ENCODE measurements at places on chromosomes 11 and 22.

DNA sequence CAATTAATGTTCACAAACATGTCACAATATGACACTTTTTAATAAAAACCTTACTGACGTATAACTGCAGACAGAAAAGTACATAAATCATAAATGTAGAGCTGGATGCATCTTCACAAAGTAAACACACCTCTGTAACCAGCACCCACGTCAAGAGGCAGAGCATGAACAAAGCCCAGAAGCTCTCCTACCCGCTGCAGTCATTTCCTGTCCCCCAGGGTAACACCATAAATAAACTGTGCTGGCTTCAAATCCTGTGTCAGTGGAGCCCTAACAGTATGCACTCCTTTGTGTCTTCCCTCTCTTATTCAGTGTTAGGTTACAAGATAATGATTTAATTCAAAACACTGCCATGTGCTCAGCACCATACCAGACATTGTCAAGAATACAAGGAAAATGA is 5.7 kb downstream of the SYT13 start:
- no peak for DNase-seq

DNA sequence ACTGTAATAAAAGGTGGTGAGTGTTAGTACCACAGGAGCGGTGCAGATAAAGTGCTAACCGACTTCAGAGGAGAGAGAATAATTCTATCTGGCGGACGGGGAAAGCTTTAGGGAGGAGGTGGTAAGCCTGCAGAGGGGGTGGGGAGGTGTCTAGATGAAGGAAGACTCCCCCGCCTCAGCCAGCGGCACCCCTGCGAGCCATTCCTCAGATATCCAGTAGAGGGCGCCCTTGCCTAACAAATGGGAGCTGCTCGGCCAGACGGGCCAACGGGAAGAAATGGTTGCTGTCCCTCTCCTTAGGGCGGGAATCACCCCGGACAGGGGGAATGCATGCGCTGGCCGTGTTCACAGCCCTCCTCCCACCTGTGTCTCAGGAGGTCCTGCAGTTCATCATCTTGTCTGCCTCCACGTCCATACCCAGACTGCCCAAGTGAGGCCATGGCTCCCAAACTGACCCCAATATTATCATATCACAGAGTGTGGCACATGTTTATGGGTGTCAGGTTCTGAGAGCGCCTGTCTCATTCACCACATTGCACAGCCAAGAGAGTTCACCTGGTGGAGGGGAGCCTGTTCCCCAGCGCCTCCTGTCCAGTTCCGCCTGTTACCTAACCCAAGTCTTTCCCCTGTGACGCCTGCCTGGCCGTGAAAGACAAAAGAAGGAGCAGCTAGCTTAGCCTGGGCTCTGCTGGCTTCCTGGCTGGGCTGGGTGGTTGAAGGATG is 85.5 kb downstream of the ST3GAL4 start:
- DNase-seq: peak; percentile 89

DNA sequence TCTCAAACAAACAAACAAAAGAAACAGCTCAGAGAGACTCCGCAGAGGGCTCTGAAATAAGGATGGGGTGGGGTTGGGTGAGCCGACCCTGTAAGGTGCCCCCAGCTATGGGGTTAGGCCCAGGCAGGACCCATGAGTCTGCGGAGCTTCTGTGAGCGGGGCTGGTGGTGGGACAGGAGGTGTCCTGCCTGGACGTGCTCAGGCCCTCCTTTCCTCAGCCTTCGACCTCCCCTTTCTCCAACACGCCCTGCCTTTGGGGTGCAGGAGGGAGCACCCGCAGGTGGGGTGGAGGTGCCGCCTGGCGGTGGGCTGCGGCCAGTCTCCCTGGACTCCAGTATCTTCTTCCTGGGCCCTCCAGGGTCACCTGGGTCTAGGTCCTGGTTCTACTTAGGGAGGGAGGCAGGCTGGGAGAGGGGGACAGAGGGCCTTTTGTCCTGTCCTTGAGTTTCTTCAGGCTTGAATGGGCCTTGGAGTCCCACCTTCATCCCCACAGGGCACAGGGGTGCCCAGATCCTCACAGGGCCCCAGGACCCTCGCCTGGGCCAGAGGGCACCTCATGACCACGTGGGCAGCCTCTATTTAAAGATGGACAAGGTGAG is 12.3 kb downstream of the PRR33 start:
- no peak for DNase-seq

DNA sequence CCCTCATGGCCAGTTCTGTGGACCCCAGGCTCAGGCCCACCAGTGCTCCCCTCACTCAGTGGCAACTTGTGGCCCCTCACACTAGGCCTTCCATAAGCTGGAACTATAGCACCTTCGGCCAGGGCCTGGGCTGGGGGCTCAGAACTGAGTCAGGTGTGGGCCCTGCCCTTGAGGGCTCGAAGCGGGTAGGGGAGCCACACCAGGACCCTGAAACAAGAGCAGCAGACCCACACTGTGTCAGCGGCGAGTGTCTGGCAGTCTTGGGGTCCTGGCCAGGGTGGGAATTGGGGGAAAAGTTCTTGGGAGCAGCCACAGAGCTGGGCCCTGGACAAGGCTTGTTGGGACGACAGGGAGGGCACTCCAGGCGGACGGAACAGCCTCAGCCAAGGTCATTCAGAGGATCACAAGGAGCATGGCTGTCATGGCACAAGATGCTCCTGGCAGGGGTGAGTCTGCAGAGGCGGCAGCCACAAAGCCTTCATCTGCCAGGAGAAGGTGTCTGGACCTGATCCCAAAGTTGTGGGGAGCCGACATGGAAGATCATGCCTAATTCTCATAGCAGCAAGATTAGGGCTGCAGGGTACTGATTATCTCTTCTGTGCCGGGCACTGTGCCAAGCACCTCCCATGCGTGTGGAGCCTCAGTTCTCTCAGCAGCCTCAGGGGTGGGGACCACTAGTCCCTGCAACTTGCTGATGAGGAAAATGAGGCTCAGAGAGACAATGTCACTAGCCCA is 50.7 kb downstream of the SHISAL1 start:
- no peak for DNase-seq

DNA sequence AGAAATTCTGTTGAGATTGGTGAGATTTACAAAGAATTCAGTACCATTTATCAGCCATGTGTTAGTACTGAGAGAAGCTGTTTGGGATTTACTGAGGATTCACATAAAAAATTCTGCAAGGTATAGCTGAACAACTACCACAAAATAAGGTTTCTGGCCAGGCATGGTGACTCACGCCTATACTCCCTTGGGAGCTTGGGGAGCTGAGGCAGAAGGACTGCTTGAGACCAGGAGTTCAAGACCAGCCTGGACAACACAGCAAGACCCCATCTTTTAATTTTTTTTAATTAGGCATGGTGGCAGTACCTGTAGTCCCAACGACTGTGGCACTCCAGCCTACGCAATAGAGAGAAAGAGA is 86.7 kb downstream of the SIK3 start:
- DNase-seq: no peak

DNA sequence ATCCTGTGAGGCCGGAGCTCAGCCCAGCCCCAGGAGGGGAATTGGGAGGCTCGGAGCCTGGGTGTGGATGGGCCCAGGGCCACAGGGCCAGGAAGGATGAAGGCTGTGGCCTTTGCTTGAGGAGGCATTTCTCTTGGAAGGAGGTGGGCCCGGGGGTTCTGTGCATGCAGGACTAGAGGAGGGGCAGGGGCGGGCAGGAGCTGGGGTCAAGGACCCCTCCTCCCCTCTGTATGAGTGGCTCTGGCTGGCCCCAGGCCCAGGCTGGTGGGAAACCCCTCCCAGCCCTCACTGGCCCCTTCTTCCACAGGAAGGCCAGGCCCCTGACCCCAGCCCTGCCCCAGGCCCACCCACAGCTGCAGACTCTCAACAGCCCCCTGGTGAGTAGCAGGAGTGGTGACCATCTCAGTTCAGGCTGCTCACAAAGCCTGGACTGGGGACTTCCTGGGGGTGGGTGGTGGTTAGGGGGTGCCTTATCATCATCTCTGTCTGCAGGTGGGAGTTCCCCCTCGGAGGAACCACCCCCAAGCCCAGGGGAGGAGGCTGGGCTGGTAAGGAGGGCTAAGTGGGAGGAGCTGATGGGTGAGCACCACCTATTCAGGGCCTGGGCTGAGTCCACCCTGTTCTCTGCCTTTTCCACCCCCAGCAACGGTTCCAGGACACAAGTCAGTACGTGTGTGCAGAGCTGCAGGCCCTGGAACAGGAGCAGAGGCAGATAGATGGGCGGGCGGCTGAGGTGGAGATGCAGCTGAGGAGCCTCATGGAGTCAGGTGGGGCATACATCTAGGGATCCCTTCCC is 6.0 kb downstream of the KCNK7 start:
- no peak for DNase-seq

- no peak for DNase-seq
Measured at GRCh38 chr11:73995731-73996130, 13.1 kb upstream of the UCP2 start.
